ENCODE measurements at places on chromosomes 11 and 22. TPM values are rescaled to one million over a fixed set of nuclear protein-coding genes. Genes with fewer than 3 reads are reported as not detected.

DNA sequence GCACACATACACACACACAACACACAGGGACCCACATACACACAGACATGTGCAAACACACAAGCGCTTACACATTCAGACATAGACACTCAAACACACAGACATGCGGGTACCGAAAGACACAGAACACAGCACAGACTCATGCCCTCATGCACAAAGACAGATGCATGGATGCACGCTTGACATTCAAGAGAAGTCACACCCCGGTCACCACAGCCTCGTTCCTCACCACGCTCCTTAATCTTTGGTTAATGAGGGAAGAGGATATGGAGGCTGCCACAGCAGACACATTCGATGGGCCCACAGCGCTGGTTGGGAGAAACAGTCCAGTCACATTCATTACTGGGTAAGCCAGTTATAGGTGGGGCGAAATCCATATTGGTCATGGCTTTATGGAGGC, 51.9 kb upstream of the EIF3D start:
- no peaks in the 10 kb centered on the region for H3K4me1 ChIP-seq
- peaks cover 12% of the 10 kb centered on the region for H3K27me3 ChIP-seq
- H3K36me3 ChIP-seq = no peaks in the 10 kb centered on the region
- DNase-seq = no peak
- no peak overlapping the region for H3K4me3 ChIP-seq
- no peak overlapping the region for H3K27ac ChIP-seq

- peak overlapping the region; percentile 93 for H3K27ac ChIP-seq
- no peak overlapping the region for H3K4me3 ChIP-seq
These were observed 3.8 kb downstream of the TPCN2 start for GRCh38 chr11:69052343-69053168.

DNA sequence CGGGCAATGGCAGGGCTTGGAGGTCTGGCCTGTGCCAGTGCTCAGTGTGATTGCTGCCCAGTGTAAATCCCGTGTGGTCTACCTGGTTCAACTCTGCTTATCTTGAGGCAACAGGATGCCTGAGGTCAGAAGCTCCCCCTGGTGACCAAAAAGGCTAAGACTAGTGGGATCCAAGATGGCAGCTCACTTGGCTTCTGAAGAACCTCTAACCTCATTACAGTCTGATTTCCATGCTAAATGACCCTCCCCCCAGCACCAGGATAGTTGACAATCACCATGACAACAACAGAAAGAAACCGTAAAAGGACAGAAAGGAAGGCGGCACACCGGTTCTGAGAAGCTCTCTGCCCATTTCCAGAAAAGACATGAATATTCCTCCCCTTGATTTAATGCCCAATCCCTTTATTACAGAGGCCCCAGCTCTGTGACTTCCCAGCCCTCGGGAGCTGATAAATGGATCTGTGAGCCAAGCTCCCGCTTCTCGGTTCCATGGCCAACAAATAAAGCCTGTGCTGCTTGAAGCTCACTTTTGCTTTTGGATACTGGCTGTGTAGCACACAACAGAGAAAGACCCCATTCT, 398.4 kb downstream of the CTTN start:
- DNase-seq = no peak
- H3K36me3 ChIP-seq = no peaks in the 10 kb centered on the region
- H3K4me3 ChIP-seq = no peak overlapping the region
- H3K27ac ChIP-seq = no peak overlapping the region
- H3K4me1 ChIP-seq = no peaks in the 10 kb centered on the region
- no peaks in the 10 kb centered on the region for H3K27me3 ChIP-seq

DNA sequence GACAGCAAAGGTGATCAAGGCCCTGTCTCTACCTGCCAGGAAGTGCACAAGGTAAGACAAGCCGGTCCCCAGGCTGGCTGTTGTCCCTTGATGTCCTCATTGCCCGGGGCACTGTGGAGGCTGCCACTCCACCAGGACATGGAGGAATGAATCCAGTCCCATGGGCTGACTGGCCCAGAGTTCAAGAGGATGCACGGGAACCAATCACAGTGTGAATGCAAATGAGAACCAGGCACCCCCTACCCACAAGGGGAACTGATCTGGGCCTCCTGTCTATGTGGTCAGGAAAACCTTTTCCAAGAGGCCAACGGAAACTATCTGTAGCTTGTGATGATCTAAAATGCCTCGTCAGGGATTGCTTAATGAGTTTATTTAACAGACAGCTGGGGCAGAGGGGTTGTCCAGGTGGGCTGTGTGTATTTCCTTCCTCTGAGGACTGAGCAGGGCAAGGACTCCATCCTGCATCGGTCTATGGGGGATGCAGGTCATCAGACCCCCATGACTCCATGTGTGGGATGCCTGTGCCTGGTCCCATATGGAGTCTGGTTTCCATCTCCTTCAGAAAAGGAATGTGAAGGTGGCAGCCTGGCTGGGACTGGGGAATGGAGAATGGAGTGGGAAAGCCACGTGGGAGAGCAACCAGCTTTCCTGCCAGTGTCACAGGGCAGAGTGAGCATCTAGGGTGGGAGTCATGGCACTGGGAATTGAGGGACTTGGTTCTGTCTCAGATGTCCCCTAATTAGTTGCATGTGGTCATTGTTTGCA, 60.5 kb downstream of the CD82 start:
- no peak overlapping the region for H3K4me3 ChIP-seq
- H3K27me3 ChIP-seq = peaks cover 10% of the 10 kb centered on the region
- no peaks in the 10 kb centered on the region for H3K36me3 ChIP-seq
- no peaks in the 10 kb centered on the region for H3K4me1 ChIP-seq
- peak; percentile 6 for DNase-seq

Gene DDIAS
- total RNA-seq = 1.1 TPM

Gene TMA7B
- not detected for total RNA-seq

Gene TRIM51
- not detected for total RNA-seq

Data from transverse colon (tissue), 4 donors.